Activated T-helper 1 cell treated with anti-CD3 and anti-CD28 coated beads, Interleukin-2, amount 50 U/mL, for 16 hours (primary cell): ENCODE measurements at places on chromosomes 2 and 18.

GRCh38 chr2:220999356-220999755, 572.7 kb downstream of the EPHA4 start:
- DNase-seq, result no peak

DNA sequence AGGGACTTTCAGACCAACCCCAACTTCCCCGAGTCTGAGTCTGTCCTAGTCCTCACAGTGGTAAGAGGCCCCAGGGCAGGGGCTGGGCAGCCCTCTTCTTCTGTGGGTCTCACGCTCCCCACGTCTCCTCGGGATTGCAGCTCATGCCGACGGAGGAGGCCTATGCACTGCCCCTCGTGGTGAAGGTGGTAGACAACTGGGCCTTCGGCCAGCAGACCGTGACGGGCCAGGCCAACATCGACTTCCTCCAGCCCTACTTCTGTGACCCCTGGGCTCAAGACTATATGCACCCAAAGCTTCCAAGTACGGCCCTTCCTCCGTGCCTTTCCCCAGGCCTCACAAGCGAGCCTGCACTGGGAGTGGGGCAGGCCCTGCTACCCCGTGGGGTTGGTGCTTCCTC, 44.3 kb downstream of the LMAN2L start:
- no peak for DNase-seq

DNA sequence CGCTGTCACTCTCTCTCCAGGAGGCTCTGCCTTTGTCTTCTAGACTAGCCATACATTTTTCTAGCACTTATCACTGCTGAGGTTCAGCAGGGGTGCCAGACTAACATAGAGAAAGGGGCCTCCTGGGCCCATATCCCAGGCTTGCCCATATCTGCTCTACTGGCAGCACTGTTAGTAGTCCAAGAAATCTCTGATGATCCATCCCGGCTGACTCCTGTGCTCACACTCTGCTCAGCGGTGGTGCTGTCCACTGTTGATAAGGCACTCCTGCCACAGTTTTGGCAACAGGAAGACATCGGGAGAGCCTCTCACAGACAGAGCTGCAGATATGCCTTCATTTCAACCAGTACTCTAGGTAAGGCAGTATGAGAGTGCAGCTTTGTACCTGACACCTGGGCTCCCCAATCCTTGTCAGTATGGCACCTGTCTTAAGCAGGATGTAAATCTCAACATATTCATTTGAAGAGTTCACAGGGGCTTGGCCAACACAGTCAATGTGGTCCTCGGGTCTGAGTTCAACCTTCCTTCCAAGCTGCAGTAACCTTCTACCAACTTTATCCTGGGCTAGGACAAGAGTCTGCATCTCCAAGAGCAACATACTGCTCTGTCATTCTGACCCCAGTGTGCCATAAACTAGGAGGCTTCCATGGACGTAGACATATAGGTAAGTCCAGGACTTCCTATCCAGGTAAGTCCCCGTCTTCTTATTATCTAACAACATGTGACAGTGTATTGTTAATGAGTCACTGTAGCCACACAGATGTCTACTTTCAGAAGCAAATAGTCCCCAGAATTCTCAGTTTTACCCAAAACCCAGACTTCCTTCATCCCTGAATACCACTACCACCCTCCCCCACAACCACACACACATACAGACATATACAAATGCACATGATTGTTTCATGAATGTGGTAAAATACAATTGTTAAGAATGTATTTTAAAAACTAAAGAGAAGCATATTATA, 16.2 kb downstream of the KLF7 start:
- DNase-seq, result no peak

DNA sequence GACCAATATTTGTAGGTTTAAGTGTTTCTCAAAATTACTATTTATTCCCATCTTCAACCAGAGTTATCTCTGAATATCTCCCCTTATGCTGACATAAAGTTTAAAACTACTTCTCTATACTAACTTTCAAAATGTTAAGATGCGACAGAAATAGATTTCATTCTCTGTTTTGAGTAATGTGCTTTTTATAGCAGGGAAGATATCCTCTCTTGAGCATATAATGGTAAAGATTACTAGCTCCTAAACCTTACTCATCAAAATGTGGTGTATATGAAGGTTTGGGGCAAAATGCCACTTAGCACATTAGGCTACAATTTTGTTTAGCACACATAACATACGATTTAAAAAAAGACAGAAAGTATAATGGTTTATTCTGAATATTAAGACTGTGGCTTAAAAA, 54.4 kb downstream of the CWC22 start:
- DNase-seq, result no peak

GRCh38 chr2:236947294-236947693, 138.4 kb upstream of the COPS8 start:
- no peak for DNase-seq

DNA sequence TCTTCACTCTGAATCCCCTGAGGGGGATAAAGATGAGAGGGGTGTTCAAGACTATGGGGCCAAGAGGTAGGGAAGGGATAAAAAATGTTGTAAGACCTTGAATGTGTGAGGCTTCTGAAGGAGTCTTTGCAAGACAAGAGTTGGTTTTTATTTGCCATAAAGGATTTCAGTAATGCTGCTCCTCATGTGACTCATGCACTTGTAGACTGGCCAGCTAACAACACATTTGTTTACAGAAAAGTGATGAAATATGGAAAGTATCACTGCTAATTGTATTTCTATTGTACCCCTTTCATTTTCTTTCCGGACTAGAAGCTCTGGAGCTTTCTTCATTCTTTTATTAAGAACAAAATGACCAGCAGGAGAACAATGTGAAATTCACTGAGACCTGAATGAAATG, 782.1 kb downstream of the EPHA4 start:
- DNase-seq, result no peak

GRCh38 chr2:37652199-37652640, 19.2 kb downstream of the CDC42EP3 start:
- DNase-seq, result no peak

DNA sequence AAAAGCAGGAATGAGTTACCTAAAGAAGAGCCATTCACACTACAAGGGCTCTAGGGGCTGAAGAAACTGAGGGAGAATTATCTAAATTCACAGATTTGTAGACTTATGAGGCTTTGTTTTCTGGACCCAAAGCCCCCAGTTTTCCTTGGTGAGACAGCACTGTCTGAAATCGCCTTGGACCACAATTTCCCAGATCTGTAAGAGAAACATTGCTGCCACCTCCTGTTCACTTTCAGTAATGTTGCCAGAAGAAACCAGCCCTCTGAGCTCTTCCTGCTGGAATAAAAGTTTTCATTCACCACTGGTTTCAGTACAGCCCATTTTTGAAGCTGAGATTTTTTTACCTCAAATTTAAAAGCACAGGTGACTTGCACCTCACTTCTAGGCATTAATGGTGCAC, 169.2 kb downstream of the CDH20 start:
- DNase-seq, result no peak
